Stimulated activated CD8-positive, alpha-beta memory T cell treated with anti-CD3 and anti-CD28 coated beads, Interleukin-12 subunit alpha, Interleukin-12 subunit beta, amount 100 ng/mL, for 1 hour (primary cell): ENCODE measurements at places on chromosomes 12 and 14.

GRCh38 chr12:60501124-60501729 is 905.4 kb downstream of the SLC16A7 start:
- no peak for DNase-seq

DNA sequence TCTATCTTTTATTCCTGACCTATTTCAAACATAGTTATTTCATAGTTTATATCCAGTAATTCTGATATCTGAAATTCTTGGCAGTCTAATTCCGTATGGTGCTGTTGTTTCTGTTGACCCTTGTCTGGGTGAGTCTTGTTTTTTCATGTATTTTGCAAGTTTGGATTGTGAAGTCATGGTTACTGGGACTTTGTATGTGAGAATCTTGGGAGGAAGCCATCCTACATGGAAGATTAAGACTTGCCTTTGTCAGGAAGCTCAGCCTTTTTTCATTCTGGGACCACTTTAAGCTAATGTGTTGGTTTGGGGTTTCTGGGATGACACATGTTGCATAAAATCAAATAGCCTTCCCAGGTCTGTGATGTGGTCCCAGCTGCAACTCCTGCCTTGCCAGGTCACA is 191.6 kb upstream of the E2F7 start:
- DNase-seq, result no peak

GRCh38 chr12:73984552-73984951 is 553.1 kb upstream of the ATXN7L3B start:
- DNase-seq, result no peak

GRCh38 chr12:108326254-108326750 is 12.8 kb downstream of the CMKLR1 start:
- no peak for DNase-seq

GRCh38 chr12:85632390-85632789 is 203.8 kb downstream of the RASSF9 start:
- no peak for DNase-seq

DNA sequence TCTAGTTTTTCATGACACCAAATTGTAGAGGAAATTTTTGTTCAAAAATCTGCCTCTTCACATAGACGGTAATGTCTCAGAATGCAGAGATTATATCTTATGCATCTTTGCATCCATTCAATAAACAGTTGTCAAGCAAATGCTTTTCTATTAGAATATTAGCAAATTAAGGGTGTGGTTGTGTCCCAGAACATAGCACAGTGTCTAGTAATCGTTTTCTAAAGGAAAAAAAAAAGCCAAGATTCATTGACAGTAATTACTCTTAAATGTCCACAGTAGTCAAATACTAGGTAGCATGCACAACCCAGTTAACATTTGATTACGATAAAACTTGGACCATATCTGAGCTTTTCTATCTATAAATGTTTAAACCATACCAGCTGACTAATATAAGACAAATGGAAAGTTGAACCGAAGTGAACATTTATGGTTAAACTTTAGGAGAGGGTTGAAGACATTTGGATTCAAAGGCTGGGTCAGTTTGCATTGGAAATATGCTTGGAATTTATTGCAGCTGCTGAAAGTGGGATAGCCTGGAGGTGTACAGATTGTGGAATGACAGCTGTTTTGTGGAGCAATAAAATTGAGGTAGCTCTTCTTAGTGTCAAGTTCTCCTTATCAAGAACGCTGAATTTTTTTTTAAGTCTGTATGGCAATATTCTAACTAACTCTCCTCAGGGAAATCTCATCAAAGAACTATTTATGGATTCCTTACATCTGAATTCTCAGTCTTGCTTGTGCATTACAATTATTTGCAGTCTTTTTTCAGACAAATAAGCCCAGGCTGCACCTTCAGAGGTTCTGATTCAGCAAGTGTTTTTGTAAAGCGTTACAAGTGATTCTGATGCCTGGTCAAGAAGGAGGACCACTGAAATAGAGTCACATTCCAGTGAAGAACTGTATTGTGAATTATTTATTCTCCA is 66.7 kb upstream of the ATP2B1 start:
- DNase-seq, result no peak

GRCh38 chr12:113898466-113898865 is 67.7 kb downstream of the RBM19 start:
- DNase-seq, result no peak

- peak; percentile 71 for DNase-seq
Observed at GRCh38 chr12:89708565-89709156, at the start of gene ATP2B1. Gene ATP2B1 (minus strand): TSS chr12:89708838. CDS start chr12:89655886, 52,952 bp downstream.

DNA sequence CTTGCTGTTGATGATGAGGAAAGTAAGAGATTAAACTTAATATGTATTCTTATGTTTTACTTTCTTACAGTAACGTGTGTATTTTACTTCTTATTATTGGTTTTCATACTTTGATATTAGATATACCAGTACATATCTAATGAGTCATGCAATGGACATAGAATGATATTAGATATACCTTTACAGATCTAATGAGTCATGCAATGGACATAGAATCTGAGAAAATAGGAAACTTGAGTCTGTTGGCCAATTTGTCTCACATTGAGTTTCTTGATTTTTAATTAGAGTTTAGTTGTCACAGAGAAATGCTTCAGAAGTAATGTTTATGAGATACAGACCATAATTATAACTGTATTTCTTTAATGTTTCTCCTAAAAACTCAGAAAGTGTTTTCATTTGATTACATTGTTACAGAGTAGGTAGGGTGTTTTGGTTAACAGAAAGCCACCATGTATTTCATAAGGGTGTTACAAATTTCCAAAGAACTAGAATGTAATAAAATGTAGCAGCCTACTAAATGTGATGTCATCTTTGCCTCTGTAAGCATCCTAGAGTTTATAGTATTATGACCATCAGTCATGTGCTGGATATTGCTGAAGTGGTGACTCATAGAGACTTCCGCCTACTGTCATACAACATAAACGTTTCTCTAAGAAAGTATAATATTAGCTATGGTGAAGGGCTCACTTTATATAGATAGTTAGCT is 3.0 kb downstream of the GAS2L3 start:
- no peak for DNase-seq

DNA sequence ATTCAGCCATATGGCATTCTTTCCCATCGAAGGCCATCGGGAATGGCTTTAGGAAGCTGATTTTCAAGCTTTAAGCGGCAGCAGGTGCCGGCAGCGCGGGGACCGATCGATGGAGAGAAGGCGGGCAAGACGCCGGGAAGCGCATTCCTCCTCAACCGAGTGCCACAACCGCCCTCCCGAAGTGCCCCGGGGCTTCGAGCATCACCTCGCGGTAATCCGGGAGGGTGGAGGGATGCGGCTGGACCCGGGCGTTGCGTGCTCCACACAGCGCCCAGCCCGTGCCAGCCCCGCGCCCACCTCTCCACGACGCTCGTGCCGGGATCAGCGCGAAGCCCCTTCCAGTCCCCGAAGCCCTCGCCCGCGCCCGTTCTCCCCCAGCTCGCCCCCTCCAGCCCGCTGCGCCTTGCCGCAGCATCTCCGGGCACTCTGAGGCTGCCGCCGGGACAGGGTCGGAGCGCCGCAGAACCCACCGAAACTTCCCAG is 3.2 kb downstream of the USP44 start:
- DNase-seq, result no peak

DNA sequence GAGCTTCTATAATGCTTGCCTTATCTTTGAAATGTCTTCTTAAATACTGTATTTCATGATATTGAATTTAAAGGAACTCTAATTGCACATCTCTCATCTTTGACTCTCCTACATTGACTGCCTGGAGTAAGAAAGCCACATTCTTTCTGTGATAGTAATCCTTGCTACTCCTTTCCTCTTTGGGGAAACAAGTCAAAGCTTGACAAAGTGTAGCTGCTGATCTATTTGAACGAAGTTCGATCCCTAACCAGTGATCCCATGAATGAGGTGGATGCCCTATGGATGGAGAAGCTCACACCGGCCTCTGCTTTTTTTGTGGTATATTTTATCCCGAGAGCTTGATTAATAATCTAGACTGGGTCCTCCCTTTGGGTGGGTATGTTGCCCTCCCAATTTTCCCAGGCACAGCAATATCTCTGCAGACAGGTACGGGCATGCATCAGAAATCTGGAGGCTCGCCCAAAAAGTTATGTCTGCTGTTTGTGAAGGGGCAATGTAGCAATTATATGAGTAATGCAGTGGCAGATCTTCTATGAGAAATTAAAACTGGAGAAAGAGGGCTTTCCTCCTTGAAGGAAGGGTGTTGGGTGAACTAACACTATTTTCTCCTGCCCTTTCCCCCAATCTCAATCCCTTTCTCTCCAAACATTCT is 163.0 kb upstream of the FRMD6 start:
- DNase-seq, result no peak
